ENCODE measurements at places on chromosomes 1 and 21.

DNA sequence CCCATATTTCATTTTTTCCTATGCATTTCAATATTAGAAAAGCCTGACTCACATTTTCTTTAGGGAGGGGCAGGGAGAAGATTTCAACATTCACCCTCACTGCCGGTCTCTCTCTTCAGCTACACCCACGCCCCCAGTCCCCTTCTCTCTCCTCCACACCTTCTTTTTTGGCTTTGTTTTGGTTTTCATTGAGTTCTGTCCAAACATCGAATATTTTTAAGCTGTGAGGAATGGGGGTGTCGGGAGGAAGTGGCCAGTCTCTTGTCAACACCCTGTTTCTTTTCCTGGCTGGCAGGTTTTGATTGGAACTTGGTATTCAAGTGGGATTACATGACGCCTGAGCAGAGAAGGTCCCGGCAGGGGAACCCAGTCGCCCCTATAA is 177.3 kb downstream of the PGBD5 start:
- no peak for DNase-seq

GRCh38 chr1:183588827-183589226 is 1.4 kb downstream of the NCF2 start:
- no peak for DNase-seq

- DNase-seq: no peak
Measured at GRCh38 chr1:106435269-106435668, 621.2 kb upstream of the PRMT6 start.

DNA sequence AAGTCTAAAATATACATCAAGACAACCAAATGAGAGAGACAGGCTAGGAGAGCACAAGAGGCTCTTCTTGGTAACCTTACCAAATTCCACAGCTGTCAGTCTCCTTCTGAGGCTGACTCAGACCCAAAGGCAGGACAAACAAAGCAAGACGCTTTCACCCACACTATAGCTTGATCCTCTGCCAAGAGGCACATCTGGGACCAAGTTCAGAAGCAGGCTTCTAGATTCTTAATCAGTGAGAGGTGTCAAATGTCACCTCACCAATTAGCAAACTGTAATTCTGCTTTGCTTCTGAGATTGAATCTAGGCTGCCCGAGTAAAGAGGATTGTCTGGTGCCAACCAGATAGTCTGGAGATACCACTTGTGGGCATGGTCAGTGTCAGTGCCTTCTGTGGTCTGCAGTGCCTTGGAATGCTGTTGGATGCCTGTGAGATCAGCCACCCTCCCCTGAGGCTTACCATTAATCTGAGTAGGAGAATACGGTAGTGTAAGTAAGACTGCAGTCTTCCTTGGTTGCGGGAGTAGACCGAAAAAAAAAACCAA is 151.0 kb downstream of the FMN2 start:
- no peak for DNase-seq

DNA sequence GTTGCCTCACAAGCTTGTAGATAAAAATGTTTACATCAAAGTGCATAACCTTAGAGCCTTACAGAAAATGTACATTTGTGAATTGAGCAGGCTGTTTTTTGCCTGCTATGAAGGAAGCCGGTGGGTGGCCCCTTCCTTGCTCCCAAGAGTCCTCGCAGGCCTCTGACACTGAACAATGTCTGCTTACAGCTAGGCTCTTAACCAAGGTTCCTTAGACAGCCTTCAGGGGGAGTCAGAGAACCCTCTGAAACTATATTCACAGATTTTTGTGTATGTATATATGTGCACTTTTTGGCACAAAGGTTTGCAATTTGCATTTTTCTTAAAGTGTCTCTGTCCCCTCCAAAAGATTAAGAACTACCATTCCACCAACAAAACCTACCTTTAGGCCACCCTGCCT is 282.6 kb downstream of the BARHL2 start:
- DNase-seq: no peak

DNA sequence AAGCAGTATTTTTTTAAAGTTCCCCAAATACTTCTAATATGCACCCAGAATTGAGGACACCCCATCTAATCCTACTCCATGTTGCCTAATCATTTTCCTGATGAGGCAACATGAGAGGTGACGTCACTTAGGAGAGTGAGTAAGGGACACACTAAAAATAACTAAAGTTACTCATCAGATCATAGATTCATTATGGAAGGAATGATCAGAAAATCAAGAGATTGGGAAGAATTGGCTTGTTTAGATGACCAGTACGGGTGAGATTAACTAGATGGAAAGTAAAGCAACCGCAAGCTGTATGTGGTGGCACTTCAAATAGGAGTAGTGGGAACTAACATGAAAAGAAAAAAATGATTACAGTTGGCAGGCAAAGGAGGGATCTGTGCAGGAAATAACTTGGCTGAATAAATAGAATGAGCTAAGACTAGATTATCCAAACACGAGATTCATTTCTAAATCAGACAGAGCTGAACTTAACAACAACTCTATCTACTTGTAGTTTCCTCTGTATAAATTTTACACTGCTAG is 61.4 kb upstream of the CXADR start:
- DNase-seq: no peak

- DNase-seq: no peak
Measured at GRCh38 chr1:99594205-99594604, 51.7 kb upstream of the PALMD start.

GRCh38 chr21:40681164-40681859 is 165.6 kb downstream of the DSCAM start:
- no peak for DNase-seq

- no peak for DNase-seq
Measured at GRCh38 chr1:45260244-45260643, 53.8 kb upstream of the ZSWIM5 start.

DNA sequence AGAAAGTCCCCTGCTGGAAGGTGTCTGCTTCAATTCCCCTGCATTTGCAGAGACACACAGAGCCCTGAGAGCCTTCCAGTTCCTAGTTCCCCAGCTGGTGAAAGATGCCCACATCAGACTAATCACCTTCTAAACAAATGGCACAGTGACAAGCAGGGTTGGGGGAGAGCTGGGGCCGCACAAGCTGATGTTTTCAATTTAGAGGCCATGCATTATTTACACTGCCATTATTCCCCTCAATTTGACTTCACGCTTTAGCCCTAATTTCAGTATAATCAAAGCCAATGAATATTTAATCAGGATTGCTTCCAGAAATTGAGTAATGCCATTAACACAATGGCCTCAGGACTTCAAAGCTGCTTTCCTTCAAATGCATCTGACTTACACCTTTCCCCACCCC is 81.5 kb downstream of the BEND5 start:
- no peak for DNase-seq

DNA sequence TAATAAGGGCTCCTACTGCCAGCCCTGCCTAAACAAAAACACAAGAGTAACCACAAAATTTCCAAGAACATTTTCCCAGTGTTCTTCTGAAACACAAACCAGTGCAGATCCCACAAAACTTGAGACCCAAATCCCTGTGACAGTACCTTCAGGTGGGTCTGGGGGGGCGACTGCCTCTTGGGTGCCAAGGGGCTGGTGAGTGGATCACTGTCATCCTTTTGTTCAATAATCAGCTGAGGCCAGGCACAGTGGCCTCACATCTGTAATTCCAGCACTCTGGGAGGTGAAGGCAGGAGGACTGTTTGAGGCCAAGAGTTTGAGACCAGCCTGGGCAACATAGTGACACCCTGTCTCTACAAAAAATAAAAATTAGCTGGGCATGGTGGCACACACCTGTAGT is 87.6 kb downstream of the GLIS1 start:
- no peak for DNase-seq

DNA sequence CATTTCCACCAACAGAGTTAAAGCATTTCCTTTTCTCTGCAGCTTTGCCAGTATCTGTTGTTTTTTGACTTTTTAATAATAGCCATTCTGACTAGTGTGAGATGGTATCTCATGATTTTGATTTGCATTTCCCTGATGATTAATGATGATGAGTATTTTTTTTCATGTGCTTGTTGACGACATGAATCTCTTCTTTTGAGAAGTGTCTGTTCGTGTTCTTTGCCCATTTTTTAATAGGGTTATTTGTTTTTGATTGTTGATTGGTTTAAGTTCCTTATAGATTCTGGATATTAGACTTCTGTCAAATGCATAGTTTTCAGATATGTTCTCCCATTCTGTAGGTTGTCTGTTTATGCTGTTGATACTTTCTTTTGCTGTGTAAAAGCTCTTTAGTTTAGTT is 37.9 kb upstream of the PALMD start:
- no peak for DNase-seq
